ENCODE measurements at places on chromosomes 12 and 14.

GRCh38 chr14:83870546-83871270 lies 1659.2 kb upstream of the FLRT2 start:
- DNase-seq: no peak

DNA sequence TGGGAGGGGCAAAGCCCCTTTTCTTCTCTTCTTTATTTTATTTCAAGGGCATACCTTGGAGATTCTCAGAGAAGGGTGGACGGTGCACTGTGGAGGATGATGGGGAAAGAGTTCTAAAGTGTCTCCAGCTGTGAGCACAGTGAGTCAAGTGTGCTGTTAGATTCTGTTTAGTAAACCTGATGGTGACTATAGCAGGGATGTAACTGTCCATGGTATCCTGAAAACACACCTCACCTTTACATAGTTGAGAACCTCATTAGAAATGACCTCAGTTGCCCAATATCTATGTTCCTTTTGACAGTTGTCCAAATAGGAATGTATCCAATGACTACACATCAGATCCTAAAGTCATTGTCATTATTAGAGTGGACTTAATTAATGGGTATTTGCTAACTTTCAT lies 38.0 kb downstream of the CNTN1 start:
- DNase-seq: no peak

GRCh38 chr12:89476904-89477595 lies 47.5 kb downstream of the GALNT4 start:
- no peak for DNase-seq

GRCh38 chr14:100855256-100855930 lies 29.5 kb downstream of the MEG3 start:
- no peak for DNase-seq

DNA sequence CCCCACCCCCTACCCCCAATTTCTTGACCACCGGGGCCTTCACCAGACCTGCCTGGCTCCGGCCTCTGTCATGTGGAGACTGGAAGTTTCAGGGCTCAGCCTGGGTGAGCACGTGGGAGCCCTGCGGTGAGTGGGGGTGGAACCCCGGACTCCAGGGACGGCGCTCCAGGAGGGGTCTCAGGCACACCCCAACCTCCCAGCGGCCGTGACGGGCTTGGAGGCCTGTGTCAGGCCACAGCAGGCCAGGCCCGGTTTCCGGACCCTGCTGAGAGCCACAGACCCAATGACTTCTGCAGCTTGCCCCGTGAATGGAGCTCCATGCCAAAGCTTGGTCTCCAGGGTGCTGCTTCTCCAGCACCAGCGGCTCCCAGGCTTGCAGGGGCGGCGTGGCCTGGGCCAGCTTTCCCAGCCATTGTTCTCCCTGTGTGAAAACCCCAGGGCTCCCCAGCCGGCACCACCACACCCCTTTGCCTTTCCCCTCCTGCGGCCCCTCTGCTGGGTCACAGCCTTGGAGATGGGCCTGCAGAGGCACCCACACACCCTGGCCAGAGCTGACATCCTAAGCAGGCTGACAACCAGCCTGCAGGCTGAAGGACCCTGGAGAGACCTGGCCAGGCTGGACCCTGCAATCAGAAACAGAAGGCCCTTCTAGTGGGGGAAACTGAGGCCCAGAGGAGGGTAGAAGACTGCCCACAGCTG lies 186.2 kb upstream of the C14orf180 start:
- DNase-seq: no peak

DNA sequence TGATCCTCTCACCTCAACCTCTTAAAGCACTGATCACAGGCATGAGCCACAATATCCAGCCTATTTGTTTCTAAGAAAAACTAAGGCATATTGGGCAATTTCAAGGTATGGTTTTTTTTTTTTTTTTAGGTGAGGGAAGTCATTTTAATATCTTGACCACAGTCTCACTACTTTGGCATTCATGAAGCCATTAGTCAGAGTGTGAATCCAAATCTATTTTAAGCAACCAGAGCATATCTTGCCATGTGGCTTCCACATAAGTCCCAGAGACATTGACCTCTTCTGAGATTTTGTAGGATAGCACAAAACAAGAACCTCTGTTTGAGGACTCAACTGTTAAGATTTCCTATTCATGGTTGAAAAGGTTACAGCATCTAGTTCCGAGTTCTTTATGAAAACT lies 130.3 kb upstream of the RBM19 start:
- no peak for DNase-seq

DNA sequence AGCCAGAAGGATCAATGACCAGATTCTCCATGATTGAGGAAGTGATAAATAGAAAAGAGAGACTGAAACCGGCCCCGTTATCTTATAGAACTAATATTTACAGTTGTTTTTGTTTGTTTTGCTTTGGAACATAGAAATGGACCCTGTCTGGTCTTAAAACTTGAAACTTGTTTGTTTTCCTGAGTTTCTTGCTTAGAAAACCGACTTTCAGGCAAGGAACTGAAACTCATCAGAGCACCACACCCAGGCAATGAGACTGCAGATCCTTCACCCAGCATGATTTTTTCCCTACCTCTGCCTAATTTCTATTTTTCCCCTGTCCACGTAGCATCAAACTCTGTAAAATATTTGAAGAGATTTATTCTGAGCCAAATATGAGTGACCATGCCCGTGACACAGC lies 10.6 kb upstream of the CLEC12A start:
- DNase-seq: no peak

DNA sequence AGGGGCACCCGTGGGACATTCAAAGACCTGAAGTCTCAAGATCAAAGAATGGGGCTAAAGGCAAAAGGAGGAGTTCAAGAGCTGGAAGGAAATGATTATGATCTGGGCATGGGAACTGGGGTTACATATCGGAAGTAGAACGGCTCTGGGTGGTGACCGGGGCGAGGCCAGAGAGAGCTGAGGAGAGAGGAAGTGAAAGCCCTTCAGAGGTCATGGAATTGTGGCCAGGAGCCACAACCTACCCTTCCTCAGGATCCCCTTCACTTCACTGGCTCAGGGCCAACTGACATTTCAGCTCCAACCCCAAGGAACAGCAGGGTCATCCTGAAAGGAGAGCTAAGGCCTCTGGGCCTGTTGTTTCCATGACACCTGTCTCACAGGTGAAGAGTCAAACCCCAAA lies 57.8 kb downstream of the GALNT16 start:
- no peak for DNase-seq

DNA sequence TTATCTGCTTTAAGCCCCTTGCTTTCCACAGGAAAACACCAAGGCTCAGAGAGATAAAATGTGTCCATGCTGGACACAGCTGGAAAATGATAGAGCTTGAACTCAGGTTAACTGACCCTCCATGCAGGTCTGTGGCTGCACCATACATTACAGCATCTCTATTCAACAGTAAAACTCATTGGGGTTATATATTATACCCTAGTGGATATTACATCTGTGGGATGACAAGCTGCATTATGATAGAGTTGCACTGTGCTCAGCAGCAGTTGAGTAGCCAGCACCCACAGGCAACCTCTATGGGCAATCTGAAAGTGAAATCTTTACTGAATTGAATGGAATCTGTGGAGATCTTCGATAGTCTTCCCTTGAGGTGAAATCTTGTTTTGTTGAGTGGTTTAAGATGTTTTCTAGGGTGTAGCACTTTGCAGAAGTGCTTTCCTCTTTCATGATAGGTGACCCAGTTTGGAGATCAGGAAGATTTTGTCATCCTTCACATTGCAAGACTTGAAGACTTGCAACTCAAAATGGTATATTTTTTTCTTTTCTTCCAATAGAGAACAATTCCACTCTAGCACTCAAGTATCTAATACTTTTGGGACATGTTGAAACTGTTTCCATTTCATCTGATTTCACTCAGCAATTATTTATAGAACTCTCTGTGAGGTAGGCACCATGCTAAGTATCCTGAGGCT lies 389.2 kb downstream of the RAD51B start:
- DNase-seq: no peak

DNA sequence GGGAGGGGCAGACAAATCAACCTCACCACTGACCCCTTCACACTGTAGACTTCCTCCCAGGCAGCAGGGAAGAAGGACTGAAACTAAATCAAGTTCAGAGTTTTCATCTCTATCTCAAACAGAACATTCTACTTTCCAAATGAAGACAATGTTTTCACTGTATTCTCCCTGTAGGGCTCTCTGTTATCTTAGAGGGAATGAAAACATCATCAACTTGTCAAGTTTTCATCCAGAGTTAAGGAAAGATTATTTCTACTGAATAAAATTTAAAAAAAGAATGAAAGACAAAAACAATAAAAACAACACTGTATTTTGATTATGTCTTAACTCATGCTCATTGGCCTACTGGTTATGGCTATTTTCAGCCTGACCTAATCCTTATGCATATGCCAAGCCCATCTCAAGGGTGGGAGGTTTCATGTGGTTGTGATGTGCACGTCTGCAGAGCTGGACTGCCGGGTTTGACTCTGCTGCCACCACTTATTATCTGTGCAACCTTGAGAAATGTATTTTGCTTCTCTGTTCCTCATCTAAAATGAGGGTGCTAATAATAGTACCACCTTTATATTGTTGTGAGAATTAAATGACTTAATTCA lies 152.0 kb upstream of the AVPR1A start:
- DNase-seq: no peak
